ENCODE measurements at places on chromosomes 5 and 9. TPM values are rescaled to one million over a fixed set of nuclear protein-coding genes. Genes with fewer than 3 reads are reported as not detected.

Gene SH3TC2
- 8.7 TPM for total RNA-seq

Gene FOXD4L3
- not detected for total RNA-seq

Gene SLC23A1
- not detected for total RNA-seq

Gene ACSL6
- total RNA-seq = 0.12 TPM

Gene INSL6
- total RNA-seq = not detected

Gene EXOSC2
- 25.4 TPM for total RNA-seq

Gene TAF11L2
- not detected for total RNA-seq

Gene PTGR1
- 37.2 TPM for total RNA-seq

Gene ARSI
- 2.3 TPM for total RNA-seq

Gene PCDHGB7
- total RNA-seq = 6.7 TPM

Gene GARNL3
- total RNA-seq = 2.6 TPM
